NCI-H1048 (cell line): ENCODE measurements at places on chromosomes 3 and 15.

DNA sequence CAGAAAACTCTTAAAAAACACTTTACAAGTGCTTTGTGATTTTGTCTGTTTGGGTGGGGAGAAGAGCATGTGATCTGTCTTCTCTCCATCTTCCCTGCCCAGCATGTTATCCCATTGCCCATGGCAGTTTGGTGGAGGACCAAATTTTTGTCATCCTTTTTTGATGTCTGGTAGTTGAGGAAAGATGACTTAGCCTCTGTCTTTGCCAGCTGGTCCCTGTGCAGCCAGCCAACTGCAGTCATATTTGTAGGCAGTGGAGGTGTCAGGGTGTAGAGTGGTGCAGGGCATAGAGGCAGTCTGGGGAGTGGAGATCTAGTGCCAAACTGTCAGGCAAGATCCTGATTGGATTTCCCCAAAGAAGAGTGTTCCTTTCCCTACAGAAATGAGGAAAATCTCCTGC, 40.7 kb downstream of the GASK1A start:
- DNase-seq, result no peak

- DNase-seq, result no peak
These were observed 19.5 kb upstream of the BSN start for GRCh38 chr3:49534581-49535441.

- no peak for DNase-seq
These were observed 58.4 kb downstream of the PLXNA1 start for GRCh38 chr3:127041264-127041820.

DNA sequence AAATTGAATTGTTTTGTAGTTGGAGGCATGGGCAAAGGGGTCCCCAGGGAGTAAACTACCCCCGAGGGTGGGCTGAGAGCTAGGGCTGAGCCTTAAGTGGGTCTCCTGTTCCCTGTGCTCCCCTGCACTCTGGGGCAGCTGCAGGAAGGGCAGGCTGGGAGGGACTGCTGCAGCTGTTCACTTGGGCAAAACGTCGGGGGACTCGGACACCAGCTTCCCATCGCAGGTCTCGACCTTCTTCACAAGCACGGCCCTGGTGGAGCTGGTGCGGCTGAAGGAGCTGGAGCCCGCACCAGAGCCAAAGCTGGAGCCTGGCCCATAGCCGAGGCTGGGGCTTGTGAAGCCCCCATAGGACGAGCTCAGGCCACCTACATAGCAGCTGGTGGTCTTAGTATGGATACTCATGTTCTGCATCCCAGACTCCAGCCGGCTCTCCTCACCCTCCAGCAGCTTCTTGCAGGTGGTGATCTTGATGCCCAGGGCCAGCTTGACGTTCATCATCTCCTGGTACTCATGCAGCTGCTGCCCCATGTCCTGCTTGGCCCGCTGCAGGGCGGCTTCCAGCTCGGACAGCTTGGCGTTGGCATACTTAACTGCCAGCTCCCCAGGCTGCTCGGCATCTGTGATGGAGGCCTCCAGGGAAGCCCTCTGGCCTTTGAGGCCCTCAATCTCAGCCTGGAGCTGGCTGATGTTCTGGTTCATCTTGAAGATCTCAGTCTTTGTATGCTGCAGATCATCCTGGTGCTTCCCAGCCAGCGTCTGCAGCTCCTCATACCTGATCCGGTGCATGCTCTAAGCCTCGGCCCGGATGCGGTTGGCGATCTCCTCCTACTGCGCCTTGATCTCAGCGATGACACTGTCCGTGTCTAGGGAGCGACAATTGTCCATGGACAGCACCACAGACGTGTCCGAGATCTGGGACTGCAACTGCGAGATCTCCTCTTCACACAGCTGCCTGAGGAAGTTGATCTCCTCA, 423.5 kb upstream of the ARPP21 start:
- DNase-seq, result no peak

- DNase-seq, result no peak
These were observed 60.5 kb upstream of the TMEM115 start for GRCh38 chr3:50419595-50420370.

GRCh38 chr3:33639889-33640288, 78.2 kb downstream of the CLASP2 start:
- DNase-seq, result no peak

- no peak for DNase-seq
These were observed 31.7 kb downstream of the LSM3 start for GRCh38 chr3:14210290-14210688.

- DNase-seq, result no peak
These were observed 2.4 kb downstream of the ATP1B3 start for GRCh38 chr3:141878817-141879216.

DNA sequence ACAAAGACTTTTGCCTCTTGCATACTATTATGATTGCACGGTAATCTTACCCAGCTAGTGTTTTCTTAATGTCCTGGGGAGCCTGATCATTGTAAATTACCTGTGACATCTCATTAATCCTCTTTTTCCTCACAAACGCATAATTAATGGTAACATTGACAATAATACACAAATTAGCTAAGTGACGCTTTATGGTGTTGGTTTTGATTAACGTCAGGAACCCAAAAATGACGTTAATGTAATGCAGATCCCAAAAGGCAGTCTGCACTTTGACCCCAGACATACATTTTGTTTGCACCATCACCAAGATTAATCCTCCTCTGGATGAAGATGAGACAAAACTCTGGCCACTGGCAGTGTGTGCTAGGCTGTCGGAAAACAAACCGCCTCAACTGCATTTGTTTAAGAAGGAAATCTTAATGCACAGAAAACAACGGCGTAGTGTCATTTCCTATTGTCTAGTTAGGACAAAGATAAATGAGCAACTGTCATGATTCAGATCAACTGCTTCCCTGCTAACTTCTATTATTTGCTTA, 83.9 kb upstream of the CDIN1 start:
- no peak for DNase-seq

GRCh38 chr15:68770216-68770615, 50.5 kb downstream of the ANP32A start:
- no peak for DNase-seq

DNA sequence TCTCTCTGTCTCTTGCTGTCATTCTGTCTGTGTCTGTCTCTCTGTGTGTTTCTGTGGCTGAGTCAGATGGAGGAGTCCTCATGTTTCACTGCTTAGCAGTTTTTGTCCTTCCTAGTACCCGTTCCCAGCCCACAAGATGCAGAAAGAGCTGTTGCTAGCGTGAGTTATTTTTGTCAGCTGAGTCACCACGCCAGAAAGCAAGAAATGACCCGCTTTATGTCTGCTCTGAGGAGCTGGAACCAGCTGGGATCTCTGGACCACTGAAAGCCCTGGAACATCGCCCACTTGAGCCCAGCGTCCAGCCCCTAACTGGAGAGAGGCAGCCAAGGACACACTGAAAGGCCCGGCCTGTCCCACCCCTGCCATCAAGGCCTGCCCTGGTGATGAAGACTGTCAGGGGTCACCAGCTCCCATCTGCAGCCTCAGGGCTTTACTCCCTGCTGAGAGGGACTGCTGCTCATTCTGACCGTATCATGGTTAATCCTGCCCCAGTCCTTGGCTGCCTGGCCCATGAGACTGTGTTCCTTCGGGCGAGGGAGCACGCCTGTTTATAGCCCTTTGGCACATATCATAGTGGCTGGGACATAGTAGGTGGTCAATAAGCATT, 101.7 kb upstream of the TPM1 start:
- DNase-seq, result no peak

- DNase-seq, result no peak
These were observed 617.2 kb upstream of the UBE2E2 start for GRCh38 chr3:22585911-22586310.

DNA sequence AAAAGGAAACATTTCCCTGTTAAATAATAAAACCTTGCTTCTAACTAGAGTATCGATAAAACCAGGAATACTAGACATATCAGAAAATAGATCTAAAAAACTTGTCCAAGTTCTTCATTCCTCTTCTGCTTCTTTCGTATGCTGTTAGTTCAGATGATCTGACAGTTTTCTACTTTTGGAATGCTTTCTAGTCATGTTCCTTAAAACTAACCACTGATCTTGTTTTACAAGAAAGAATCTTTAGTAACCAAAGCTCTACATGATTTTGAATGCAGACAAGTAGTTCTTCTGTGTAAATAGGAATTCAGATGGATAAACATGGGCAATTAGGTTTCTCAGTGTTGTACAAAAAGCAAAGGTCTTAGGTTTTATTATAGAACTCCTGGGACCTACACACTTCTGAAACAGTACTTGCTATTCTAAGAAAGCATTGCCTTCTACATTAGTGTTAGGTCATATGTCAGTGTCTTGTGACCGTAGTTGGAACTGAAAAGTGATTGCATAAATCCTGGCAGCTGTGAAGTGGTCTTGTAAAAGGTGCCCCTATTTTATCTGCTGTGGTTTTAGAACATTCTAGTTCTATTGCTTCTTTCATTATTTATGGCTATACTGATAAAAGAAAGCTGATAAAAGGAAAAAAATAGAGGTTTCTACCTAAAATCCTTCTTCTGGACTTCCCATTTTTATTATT, 40.7 kb downstream of the SNRK start:
- DNase-seq, result no peak

DNA sequence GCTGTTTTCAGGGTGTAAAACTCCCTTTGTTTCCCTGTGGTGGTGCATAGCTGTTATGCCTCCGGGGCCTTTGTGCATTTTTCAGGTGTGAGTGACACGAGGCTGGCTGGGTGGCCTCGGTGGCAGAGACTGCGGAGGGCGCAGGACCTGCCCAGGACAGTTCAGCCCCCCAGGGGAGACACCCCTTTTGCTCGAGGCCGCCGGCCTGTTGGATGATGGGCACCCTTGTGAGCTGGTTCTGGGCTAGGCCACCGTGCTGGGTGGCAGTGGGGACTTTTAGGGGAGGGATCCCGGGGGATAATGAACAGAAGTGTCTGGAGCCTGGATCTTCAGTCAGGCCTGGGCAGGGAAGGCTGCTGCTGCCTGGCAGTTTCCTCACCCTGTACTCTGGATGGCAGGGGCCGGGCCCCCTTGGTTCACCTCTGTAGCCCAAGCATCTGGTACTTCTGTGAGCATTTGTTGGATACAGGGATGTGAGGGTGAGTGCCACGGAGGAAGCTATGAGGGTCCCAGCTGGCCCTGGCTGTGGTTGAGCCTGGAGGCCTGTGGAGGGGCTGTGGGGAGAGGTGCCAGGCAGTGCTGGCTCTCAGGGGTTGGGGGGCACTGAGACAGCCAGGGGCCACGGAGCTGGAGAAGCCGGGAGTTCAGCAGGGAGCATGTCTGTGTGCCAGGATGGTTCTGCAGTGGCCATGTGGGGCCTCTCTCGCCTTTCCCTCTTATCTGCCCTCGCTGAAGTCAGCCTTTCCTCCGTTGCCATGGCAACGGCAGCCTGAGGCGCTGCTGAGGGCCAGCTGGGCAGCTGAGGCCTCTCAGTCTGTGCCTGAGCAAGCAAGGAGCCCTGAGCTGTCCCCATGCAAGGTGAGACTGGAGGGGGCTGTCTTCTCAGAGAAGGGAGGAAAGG, 49.0 kb downstream of the KY start:
- no peak for DNase-seq

- DNase-seq, result no peak
These were observed 55.8 kb downstream of the TMED3 start for GRCh38 chr15:79366691-79367090.

- DNase-seq, result no peak
These were observed 36.7 kb upstream of the PLCL2 start for GRCh38 chr3:16848007-16848406.

DNA sequence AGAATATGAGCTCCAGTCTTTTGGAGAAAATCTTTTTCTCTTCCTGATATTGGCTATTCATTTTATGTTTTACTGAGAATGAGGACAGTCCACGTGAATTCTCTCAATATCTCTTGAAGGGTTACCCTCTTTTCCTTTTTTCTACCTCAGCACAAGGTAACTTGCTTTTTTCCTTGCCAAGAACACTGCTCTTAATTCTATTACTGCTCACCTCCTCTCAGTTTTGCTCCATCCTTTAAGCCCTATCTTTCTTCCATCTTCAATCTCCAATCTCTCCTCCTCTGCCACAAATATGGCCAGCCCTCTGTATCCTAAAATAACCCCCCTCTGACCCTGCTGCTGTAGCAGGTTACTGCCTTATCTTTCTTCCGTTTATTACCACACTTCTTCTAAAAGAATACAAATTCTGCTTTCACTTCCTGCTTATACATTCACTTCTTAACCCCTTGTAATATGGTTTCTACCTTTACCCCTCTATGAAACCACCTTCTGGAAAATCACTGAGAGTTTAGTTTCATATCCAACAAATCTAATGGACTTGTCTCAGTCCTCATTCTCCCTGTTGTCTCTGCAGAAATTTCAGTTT, 89.0 kb downstream of the NFKBIZ start:
- DNase-seq, result no peak

- DNase-seq, result no peak
These were observed 3.8 kb upstream of the SLMAP start for GRCh38 chr3:57752307-57752706.

DNA sequence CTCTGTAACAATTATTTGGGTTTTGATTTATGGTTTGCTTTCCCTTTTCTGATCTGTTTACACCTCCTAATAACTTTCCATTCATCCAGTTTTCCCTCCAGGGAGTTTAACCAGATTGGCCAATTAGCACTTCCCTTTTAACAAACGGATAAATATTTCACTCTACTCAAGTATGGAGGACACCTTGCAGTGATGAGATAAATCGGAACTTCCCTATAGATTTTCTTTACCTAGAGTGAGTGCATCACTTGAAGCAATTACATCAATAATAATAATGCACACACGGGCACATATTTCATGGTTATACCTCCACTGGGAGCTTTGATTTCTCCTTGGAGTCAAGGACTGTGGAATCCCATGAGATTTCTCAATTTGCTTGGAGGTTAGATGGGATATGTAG, 239.1 kb upstream of the CFAP20DC start:
- DNase-seq, result no peak

GRCh38 chr3:31067004-31067403, 172.5 kb upstream of the GADL1 start:
- DNase-seq, result peak; percentile 63

- DNase-seq, result peak; percentile 64
These were observed 408.6 kb downstream of the GBE1 start for GRCh38 chr3:81352867-81353266.

GRCh38 chr3:190303884-190304283, 18.4 kb downstream of the CLDN1 start:
- DNase-seq, result no peak

GRCh38 chr3:135231737-135232136, 436.7 kb downstream of the EPHB1 start:
- peak; percentile 1 for DNase-seq

DNA sequence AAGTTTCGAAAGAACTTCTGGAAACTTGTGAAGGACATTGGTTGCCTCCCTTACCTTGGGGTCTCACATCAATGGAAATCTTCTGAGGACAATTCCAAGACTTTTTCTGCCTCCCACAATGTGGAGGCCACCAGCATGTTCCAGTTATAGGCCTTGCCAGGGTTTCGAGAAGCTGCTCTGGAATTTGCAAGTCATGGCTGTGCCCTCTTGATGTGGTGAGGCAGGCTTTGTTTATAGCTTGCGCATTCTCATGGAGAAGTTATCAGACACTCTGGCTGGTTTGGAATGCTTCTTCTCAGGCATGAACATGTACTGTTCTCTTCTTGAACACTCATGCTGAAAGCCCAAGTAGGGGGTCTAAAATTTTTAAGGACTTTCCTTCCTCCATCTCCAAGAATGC, 4.1 kb downstream of the CXCR6 start:
- DNase-seq, result no peak

GRCh38 chr15:95286352-95286880, 1044.1 kb upstream of the NR2F2 start:
- DNase-seq, result no peak

GRCh38 chr15:67906382-67906781, 66.5 kb upstream of the RNU6-1 start:
- DNase-seq, result no peak

GRCh38 chr3:153599685-153600084, 437.7 kb downstream of the RAP2B start:
- no peak for DNase-seq
